ENCODE measurements at places on chromosomes 5 and 9.

DNA sequence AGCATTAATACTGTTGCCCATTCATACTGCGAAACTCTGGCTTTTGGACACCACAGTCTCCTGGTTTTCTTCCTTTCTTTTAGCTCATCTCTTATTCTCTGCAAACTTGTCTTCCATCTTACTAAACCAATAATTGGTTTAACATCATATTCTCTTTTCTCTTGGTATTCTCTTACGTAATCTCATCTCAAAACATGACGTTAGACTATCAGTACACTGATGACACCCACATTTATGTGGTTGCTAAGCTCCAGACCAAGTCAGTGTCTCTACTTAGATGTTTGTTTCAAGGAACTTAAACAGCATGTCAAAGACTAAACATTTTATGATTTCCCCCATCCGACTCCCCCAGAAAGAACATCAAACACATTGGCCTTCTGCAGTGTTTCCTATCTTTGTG, 2.1 kb downstream of the PRRC1 start:
- DNase-seq: no peak

- no peak for DNase-seq
These were observed 47.4 kb downstream of the NDUFS4 start for GRCh38 chr5:53607886-53608285.

- DNase-seq: no peak
These were observed 72.0 kb downstream of the PRKACG start for GRCh38 chr9:68941780-68942459.

DNA sequence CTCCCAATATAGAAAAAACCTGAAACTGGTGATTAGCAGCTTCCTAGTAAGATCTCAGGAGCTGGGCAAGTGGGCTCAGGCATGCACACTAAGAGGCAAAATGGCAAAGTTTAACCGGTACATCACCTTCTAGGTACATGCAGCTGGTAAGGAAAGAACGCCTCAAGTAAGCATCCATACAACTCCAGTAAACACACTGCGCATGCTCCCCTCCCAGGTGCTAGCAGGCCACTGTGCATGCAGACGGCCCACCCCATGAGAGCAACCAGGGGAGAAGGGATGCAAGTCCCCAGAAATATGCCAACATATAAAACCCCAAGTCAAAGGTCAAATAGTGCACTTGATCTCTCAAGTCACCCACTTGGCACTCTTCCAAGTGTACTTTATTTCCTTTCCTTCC, 228.6 kb upstream of the KIF2A start:
- DNase-seq: no peak

GRCh38 chr5:54018438-54018837, 291.9 kb downstream of the ARL15 start:
- DNase-seq: no peak

DNA sequence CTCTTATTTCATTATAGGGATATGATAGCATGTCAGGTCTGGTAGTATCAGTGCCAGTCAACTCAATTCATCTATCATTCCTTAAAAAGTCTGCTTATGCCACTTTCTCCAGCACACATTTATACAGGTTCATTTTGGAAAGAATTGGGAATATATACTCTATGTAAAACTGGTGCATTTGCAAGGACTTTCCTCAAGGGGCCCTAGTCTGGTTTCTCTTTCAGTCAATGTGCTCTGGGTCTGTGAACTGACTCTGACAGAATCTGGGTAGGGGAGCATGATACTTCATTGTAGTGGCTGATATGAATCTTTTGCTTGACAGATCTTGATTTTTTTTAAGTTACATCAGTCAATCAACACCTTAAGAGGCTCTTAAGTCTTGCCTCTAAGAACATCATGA, 313.9 kb downstream of the HTR1A start:
- no peak for DNase-seq

- no peak for DNase-seq
These were observed 26.7 kb downstream of the KCNV2 start for GRCh38 chr9:2743937-2744529.

DNA sequence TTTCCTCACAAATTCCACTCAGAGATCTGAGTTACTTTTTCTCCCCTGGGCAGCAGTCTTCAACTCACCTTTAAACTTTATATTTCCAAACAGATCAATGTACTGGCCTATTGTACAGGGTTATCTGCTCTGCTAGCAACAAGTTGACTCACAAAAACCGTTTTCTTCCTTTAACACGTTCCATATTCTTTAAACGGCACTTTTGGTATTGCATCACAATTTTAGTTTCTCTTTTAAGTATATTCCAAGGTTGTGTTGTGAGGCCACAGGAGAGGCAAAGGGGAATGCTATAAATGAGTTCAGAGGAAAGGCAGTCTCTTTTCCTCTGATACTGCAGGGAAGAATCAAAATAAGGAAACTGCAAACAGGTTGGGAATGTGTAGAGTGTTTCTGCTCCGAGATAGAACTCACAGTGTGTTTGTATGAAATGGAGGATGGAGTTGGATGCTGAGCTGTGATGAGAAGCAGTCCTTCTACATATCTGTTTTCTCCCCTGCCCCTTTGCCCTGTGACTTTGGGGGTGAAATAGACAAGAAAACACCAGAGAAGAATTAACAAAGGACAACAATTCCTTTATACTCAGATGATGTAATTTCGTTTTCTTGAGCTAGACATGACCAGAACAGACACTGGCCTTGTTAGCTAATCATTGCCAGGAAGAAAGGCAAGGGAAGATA, 9.9 kb upstream of the ALDOB start:
- no peak for DNase-seq

GRCh38 chr5:108278285-108279240, 103.3 kb downstream of the FBXL17 start:
- DNase-seq: no peak

DNA sequence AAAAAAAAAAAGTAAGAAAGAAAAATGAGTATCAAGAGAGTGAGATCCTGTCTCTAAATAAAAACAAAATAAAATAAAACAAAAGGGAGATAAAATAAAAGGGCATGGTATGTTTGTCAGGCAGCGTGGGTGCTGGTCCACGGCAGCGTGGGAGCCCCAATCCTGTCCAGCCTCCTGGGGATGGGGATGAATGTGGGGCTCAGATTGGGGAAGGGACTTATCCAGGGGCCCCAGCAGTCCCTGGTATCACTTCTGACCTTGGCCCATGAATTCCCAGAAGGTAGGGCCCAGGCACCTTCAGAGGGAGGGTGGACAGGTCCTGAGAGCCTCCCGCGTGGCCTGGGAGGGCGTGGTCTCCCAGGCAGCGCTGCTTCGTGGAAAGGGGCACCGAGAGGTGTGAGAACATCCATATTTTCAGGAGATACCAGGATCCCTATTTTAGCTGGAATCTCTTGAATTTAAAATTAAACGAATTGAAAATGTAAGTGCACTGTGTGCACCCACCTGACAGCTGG, 71.2 kb downstream of the ZNF354C start:
- DNase-seq: no peak

- no peak for DNase-seq
These were observed 32.1 kb upstream of the SARDH start for GRCh38 chr9:133770076-133770777.

GRCh38 chr5:58407042-58407719, 52.7 kb downstream of the PLK2 start:
- no peak for DNase-seq

- DNase-seq: no peak
These were observed 174.0 kb downstream of the RAPGEF6 start for GRCh38 chr5:131460867-131461572.

DNA sequence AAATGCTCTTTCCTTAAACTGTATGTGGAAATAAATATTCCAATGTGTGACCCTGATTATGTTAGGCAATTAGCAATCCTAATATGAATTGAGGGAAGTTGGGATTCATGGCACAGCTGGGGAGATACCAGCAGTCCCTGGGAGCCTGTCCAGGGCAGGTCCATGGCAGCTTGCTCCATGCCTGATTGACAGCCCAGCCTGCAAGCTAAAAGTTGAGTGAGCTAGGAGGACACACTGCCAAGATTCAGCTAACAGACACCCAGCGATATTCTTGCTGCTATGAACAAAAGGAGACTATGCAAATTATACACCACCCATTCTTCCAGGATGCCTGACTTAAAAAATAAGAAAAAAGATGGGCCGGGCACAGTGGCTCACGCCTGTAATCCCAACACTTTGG, 6.2 kb downstream of the TGFBI start:
- no peak for DNase-seq

- no peak for DNase-seq
These were observed 35.4 kb upstream of the SLC28A3 start for GRCh38 chr9:84375954-84376353.

DNA sequence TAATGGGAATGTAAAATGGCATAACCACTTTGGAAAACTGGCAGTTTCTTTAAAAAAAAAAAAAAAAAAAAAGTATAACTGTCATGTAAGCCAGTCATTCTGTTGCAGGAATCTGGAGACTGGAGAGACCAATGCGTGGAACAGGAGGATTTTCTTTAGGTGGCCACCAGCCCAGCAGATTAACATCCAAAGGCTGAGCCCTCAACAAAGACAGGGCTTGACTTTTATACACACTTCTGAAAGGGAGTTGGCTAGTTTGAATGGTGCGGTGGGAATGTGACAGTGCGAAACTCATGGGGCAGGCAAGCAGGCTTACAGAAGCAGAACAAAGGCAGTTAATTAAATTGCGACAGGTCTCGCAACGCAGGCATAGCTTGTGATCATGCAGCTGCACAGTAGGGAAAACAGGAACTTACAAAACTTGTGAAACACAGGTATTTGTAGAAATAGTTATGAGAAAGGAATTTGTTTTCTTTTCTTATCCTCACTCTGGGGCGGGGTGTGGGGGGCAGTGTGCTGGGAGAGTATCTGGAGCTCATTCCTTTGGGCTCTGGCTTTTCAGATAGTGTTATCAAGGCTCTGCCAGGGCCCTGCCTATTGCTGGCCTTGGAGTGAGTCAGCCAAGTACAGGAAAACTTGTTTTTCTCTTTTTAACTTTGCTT, 12.0 kb downstream of the UIMC1 start:
- DNase-seq: peak; percentile 32

DNA sequence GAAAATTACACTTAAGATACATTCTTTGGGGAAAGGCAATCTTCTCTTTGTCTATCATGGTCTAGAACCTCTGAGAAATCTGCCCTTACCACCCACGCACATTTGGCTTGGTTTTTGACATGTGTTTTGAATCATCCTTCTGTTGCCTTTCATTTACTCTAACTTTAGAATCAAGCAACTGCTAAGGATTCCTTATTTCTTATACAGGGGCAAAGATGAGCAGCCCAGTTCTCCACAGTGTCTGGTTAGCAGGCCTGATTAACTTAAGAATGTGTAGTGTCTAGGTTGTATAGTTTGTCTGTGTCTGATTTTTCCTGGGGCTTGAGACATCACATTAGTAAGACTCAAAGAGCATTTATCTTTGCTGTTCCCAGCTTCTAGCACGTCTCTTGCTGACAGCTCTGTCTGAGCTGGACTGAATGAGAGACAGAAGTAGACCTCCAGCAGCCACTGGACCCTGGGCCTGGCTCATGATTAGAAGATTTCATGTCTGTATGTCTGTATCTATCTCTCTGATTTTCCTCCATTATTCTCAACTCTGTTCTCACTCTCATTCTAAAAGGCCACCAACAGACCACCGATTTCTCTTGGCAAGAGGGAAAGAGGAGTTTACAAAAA, 31.8 kb upstream of the PCA3 start:
- no peak for DNase-seq

GRCh38 chr9:98551511-98552286, 157.0 kb downstream of the GABBR2 start:
- no peak for DNase-seq

DNA sequence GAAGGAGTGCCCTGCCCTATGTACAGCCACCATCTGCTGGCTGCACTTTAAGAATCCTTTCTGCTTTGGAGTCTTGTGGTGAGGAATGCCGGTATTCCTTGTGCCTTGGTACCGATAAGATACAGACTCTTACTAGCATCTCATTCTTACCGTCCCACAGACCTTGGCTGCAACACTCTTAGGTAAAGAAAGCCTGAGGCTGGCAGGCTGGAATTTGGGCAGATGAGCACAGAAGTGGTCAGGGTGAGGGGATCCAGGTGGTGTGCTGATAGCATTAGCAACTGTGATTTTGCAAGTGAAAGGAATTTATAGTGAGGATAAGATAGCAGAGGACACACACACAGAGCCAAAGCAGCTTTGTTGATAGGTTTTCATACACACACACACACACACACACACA, 198.1 kb downstream of the ENC1 start:
- no peak for DNase-seq

- DNase-seq: no peak
These were observed 111.9 kb upstream of the TNFAIP8 start for GRCh38 chr5:119243888-119244287.

- DNase-seq: no peak
These were observed 151.7 kb downstream of the PRELID2 start for GRCh38 chr5:145683431-145683830.

DNA sequence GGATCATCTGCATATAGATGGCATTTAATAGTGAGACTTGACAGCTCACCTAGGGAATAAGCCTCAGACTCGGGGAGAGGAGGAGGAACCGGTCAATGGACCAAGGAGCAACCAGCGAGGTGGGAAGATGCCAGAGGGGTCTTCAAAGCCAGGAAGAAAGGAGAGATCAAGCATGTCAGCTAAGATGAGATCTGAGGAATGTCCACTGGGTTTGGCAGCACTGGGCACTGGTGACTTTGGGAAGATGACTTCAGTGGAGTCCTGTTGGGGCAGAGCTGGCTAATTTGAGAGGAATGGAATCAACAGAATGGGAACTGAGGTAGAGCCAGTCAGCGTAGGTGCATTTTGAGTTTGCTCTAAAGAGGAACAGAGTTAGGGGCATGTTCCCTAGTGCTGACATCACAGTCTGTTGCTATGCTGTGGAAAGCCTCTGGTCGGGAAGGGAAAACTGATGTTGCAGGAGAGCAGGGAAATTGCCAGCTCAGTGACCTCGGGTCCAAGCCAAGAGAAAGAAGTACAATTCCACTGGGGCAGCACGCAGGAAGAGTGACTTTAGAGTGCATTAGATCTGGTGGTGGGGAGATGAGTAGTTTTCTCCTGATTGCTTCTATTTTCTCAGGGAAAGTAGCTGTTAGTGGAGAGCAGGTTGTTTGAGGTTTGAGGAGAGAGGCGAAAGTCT, 56.9 kb downstream of the ZNF618 start:
- no peak for DNase-seq

DNA sequence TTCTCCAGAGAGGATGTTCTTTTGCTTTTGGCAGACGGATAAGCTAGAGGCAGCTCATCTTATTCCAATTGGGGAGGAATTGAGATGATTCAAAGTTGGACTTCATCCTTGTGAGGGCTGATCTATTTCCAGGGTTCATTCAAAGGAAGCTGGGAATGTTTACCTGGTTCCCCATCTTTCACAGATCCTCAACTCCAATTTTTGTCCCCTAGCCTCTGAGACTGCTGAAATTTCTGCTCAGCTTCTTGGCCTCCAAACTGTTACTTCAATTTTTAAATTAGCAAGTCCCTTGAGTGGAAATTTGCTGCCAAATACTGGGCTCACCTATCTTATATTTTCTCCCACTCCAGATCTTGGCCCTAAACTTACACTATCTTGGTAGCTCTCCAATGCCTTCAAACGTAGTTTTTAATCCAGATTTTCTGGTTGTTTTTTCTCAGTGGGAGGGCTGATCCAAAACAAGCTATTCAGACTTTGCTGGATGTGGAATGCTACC, 93.9 kb upstream of the NEK6 start:
- DNase-seq: no peak

- DNase-seq: no peak
These were observed 198.8 kb downstream of the SMARCA2 start for GRCh38 chr9:2213830-2214468.

GRCh38 chr9:122056484-122056883, 36.6 kb downstream of the TTLL11 start:
- DNase-seq: no peak
